Stimulated activated CD4-positive, alpha-beta T cell treated with anti-CD3 and anti-CD28 coated beads, TNF-alpha, amount 100 ng/mL, for 4 hours (primary cell): ENCODE measurements at places on chromosomes 6 and 20.

DNA sequence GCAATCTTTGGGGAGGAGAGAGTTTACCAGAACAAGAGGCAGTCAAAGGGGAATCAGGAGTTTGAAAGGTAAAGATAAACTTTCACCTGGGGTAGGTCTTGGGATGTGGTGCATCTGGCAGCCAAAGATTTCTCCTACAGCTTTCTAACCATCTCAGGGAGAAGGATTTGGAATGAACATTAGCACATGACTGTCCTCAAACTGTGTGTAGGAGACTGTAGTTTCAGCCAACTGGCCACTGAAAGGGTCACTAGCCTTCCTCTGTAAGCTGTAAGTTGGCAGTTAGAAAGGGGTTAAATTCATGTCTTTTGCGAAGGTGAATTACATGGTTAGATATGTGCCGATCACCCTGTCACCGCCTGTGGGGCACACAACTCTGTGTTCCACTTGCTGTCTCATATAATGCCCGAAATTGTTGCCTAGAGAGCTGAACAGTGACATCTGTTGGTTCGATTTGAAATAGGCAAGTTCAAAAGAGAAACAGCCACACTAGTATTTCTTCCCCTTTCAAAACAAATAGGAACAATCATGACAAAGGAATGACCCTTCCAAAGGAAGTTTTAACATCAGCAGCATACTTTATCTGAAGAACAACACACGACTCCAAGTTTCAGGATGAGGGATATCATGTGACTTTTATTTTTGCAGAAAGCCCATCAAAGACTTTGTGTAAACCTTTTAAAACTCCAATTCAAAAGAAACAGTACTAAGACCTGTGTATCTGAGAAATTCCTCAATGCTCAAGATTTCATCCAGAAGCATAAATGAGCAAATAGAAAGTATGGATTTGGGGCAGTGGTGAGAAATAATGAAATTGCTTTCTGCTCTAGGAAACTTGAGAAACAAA is 1.1 kb upstream of the OPN5 start:
- DNase-seq: no peak

DNA sequence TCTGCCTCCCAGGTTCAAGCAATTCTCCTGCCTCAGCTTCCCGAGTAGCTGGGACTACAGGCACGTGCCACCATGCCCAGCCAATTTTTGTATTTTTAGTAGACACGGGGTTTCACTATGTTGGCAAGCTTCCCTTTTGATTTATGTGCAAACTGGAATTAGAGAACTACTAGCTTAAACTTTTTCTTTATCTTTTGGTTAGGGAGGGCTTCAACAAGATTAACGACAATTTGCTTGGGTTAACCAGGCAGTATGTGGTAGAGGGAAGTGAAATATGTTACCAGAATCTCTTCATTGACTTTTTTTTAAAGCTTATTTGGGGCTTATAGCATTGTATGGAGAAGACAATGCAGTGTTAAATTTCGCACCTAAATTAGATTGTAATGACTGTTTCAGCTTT is 9.0 kb downstream of the MYO6 start:
- DNase-seq: no peak

- no peak for DNase-seq
These were observed 703 bp downstream of the MRPL2 start for GRCh38 chr6:43058531-43058930.

DNA sequence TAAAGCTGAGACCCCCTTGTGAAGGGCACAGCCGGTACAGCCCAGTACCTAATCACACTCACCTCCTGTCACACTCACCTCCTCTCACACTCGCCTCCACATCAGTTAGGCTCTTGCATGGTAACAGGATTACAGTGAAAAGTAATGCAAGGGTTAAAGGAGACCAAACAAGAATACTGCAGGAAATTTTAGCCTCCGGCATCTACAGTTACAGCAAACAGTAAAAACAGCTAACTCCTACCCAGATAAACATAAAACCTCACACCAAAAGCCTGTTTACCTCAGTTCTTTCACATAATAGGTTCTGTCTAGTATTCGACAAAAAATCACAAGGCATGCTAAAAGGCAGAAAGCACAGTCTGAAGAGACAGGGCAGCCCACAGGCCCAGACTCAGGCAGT is 55.6 kb downstream of the FARS2 start:
- no peak for DNase-seq

DNA sequence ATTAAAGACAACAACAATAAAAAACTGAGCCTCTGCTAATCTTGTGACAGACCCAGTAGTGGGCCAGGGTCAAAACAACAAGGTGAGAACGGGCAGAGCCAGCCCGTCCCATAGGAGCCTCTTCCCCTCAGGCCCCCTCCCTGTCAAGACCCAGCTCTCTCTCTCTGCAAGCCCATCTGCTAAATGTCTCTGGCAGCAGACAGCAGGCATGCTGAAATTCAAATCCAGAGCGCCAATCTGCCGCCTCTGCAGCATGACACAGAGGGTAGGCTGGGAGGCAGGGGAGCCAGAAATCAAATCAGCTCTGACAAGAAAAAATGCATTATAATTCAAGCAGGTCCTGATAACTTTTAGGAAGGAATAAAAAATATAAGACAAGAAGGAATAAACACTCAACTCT is 26.3 kb downstream of the METTL24 start:
- DNase-seq: no peak

- no peak for DNase-seq
These were observed 14.2 kb upstream of the UNC93A start for GRCh38 chr6:167276772-167277533.

GRCh38 chr20:16535277-16535676 is 38.0 kb downstream of the KIF16B start:
- DNase-seq: no peak

DNA sequence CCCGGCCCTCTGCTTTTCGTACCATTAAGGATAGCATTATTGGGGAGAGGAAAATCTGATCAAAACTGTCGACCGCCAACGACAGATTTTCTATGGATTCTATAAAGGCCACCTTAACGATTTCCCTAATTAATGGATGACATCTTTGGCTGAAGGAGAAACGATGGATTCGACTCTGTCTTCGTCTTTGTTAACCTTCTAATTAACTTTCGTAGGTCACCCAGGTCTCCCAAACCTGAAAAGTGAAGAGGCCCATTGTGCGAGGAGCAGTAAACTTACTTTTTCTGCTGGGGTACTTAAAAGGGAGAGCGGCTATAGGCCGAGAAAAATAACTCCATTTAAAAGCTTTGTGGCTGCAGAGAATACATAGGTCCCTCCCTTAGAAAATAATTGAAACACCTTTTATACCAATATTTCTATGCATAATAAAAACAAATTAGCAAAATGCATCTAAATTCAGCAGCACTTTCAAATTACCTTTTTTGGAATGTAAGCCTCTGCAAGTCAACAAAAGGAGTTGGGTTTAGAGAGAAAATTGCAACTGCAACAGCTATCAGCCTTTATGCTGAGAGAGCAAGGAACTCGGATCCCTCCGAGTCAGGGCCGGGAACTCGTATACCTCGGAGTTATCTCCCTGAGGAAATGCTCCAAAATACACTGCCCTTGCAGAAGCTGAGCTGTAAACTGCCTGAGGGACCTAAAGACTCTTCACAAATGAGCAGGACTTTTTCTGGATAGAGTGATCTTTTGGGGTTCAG is 31.4 kb upstream of the NR2E1 start:
- DNase-seq: no peak

DNA sequence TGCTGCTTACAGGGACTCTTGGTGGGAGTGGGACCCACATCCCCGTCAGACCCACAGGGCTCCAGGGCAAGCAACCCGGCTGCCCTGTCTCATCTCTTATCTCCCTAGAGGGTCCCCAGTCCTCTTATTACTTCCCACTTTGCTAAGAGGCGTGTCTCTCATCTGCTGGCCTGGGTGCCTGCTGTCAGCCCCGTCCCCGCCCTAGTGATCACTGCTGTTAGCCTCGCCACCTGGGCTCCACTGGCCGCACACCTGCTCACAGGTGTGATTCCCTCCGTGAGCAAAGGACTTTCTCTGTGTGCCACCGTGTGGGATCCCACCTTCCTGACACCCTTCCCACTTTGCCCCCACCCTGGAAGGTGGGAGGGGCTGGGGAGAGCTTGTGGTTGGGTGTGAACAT is 57.6 kb downstream of the TCP11 start:
- no peak for DNase-seq
